ENCODE measurements at places on chromosomes 1 and 21.

DNA sequence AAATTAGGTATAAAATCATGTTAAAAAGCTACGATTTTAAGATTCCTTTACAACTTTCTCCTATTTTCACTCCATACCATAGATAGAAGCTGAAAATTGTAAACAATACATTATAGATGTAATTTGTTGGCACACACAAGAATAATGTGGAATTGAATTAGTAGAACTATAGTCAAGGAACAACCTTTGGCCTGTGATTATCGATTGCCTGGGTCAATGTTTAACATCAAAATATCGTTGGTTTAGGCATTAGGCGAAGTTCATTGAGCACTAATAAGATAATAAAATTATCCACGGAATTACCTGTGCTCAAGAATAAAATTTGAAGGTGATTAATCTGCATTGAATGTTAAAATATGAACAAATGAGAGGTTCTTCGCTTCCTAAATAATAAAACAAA lies 455.1 kb upstream of the ZP4 start:
- DNase-seq = no peak

DNA sequence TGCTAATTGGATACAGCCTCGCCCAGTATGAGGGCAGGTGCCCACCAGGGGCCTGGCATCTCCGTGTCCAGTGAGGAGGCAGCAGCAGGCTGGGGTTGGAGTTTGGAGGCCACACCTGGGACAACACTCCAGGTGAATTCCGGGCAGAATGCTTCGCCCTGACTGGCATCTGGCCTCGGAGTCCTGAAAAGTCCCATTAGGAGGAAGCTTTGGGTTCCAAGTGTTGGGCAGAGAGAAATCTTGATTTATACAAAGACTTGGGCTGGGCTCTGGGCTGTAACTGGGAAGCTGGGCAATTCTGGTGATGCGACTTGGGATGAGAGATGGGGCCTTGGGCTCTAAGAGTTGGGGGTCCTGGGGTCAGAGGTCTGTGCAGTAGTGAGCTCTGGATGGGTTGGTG lies 48.1 kb upstream of the CSF3R start:
- no peak for DNase-seq

GRCh38 chr1:47978486-47978885 lies 18.7 kb downstream of the TRABD2B start:
- DNase-seq = no peak

- no peak for DNase-seq
Observed at GRCh38 chr1:41751804-41752513, 166.8 kb downstream of the HIVEP3 start.

DNA sequence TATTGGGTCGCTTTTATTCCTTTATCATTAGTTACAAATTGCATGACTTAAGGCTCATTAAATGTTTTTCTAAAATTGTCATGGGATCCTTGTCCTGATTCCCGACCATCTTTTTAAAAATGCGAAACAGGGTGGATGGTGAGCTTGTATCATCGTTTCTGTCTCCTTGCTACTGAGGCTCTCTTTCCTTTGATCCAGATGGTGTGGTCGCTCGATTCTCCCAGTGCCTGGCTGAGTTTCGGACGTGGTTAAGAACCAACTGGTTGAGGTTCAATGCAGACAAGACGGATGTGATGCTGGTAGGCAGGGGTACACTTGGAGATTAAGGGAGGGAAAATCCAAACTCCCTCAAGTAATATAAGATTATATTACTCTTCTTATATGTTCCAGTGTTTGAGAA lies 1.2 kb downstream of the MIER1 start:
- DNase-seq = peak; percentile 32

DNA sequence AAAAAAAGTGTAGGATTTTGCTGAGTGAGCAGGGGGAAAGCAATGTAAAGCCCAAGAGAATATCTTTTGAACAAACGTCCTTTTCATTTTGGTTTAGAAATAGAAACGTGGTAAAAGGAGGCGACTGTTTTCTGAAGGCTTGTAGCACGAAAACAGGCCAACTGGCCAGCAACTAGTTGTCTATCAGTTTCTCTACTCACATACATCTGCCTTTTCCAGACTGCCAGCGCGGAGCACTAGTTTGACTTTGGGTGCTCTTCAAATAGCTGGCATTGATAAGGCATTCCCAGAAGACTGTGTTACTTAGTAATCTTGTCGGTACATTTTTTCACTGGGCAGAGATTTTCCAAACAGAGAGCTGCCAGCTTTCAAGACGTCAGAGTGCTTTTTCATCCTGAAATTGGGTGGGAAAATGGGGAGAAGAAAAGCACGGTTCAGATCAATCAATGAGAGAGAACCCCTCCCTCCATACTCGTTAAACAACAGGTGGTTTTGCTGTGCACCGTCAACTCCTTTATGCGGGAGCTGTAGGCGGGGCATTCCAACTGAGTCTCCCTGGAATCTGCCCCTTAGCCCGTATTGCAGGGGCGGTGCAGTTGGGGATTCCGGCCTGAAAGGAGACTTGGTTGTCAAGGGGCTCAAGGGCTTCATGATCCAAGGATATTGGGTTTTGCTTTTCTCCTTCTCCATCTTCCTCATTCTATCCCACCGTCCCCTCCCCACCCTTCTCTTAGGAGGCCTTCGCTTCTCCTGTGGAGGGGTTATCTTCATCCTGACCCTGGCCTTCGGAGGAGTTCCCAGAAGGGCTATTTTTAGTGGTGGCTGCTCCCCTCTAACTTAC lies 884 bp upstream of the LRRC8C start:
- peak; percentile 35 for DNase-seq

- no peak for DNase-seq
Observed at GRCh38 chr1:247358920-247359319, 27.3 kb upstream of the ZNF496 start.

DNA sequence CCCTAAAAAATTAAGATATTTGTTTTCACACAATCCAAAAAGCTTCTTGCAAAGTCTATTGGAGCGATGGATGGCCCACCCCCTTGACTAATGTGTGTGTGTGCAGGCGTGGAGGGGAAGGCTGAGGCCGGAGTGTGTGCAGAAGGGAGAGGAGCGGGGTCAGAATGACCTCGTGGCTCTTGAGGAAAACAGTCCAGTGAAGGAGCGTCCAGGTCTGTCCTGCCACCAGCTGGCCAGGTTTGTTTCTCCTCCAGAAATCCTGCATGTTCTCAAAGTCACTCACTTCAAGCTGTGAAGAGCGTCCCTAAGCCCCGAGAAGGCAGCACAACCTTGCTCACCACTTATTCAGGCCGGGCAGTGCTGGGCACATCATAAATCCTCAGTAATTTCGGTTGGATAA lies 69.5 kb upstream of the SSX2IP start:
- DNase-seq = no peak

GRCh38 chr1:20601129-20601825 lies 12.4 kb downstream of the CDA start:
- no peak for DNase-seq

DNA sequence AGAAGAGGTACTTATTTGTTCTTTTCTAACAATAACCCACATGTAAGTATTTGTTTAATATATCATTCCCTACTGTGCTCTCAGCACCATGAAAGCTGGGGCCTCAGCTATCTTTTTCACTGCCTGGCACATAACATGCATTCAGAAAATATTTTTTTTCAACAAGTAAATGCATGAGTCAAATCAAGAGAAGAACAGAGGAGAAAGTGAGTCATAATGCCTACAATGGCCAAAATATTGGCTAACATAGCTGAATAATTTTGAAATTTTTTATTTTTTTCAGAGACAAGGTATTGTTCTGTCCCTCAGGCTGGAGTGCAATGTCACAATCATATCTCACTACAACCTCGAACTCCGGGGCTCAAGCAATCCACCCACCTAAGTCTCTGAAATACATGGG lies 252.2 kb upstream of the ADAMTS5 start:
- no peak for DNase-seq

DNA sequence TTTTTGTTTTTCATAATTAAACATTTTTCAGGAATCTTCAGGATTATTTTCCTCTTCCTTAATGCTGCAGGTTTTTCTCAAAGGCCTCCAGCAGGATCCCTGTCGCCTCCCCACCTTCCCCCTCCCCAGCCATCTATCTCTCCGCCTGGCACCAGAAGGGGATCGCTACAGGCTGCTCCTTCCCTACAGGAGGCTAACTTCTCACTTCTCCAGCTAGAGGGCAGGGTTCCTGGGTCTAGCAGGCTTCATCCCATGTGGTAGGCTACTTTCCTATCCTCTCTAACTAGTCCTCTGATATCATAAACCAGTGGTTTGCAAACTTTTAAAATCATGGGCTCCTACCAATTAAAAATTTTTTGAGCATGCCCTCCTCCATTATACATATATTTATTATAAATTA lies 104.1 kb downstream of the KCNN3 start:
- no peak for DNase-seq

- no peak for DNase-seq
Observed at GRCh38 chr21:24278711-24279110, 1328.6 kb downstream of the MRPL39 start.

DNA sequence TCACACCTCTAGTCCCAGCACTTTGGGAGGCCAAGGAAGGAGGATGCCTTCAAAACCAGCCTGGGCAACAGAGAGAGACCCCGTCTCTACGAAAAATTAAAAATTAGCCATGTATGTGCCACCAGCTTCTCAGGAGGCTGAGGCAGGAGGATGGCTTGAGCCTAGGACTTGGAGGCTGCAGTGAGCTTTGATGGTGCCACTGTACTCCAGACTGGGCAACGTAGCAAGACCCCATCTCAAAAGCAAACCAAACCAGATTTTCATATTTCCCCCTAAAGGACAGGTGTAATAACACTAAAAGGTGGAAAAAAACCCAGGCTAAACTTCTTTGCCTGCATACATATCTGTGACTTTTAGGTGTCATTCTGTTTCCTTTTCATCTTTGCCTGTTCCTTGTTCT lies 3.7 kb downstream of the UCK2 start:
- DNase-seq = no peak

DNA sequence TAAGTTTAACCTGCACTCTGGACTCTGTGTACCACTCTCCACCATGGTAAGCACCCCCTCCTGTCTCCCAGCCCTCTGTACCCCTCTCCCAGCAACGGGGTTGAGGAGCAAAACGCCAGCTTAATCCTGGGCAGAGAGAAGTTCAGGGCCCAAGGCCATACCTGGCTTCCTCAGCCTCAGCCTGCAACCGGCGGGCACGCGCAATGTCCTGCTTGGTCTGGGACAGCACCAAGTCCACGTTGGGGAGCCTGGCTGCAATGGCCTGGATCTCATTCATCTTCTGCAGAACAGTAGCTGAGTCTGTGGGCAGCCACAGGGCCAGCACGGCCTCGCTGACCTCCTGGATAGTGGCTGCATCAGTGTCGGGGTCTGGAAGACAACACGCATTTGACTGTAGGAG lies 33.9 kb downstream of the LAMB3 start:
- no peak for DNase-seq

DNA sequence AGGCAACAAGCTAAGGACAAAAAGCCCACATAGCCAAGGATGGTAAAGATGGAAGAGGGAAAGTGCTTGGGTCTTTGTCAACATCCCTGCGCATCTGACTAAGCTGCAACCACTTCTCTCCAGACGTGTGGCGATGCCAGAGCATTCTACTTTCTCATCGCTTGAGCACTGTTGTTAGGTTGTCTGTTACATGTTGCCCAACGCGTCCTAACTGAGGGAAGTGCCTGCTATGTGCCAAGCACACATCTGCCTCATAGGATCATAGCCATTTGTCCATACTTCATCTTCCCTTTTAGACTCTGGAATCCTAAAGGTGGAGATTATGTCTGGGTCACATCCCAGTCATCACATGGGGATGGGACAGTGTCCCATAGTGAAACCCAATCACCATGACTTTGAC lies 464.9 kb downstream of the MATN1 start:
- DNase-seq = no peak
